Activated gamma-delta T cell (primary cell): ENCODE measurements at places on chromosomes 5 and 9.

GRCh38 chr9:122904466-122904822, 715 bp downstream of the RC3H2 start:
- DNase-seq: no peak

- DNase-seq: no peak
Observed at GRCh38 chr9:20480249-20480648, 142.1 kb downstream of the MLLT3 start.

- no peak for DNase-seq
Observed at GRCh38 chr5:133996683-133997252, 8.0 kb downstream of the VDAC1 start.

GRCh38 chr9:36728651-36729520, 156.2 kb downstream of the MELK start:
- DNase-seq: no peak

GRCh38 chr9:113949571-113950078, 73.5 kb downstream of the ZNF618 start:
- no peak for DNase-seq

DNA sequence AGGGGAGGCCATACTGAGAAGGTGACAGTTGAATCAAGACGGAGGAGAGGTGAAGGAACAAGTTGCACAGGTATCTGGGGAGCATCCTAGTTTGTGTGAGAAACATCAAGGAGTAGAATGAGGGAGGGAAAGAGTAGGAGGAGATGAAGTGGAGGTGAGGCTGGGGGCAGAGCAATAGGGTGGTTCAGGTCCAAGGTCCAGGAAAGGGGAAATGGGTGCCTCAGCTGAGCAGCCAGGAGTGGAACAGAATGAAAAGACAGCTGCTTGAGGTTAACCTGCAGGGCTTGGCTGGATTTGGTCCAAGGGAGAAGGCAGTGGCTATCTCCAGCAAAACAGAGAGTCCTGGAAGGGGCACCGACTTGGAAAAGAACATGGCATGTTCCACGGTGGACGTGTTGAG, 5.3 kb downstream of the SLC1A1 start:
- no peak for DNase-seq

GRCh38 chr5:34627794-34628193, 28.3 kb upstream of the RAI14 start:
- DNase-seq: no peak

GRCh38 chr5:146388386-146388785, 49.7 kb downstream of the POU4F3 start:
- no peak for DNase-seq

DNA sequence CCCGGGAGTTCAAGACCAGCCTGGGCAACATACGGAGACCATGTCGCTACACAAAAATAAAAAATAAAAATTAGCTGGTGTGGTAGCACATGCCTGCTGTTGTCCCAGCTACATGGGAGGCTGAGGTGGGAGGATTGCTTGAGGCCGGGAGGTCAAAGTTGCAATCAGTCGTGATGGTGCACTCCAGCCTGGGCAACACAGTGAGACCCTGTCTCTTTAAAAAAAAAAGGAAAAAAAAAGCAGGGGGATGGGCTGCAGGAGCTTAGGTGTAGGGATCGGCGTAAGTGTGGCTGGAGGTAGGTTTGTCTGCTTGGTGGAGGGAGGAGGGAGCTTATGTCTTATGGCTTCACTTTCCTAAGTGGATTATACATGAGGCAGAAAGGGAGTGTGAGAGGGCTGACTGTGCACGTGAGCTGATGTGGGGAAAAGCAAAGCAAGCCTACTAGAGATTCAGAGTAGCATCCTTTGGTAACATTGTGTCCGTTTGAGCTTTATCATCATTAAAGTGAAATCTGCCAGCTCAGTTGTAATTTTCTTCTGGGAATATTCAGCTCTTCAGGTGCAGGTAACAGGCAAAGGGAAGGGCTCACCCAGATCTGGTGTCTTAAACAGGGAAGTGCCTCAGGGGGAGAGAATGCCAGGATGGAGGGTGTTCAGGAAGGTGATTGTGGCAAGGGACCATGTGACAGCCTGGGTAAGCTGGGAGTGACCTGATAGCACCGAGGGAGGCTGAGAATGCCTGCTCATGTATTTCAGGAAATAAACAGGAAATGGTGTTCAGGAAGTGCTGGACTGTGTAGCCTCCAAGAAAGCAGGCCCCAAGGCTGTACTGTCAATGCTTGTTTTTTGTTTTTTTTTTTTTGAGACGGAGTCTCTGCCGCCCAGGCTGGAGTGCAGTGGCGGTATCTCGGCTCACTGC, 17.6 kb upstream of the SETX start:
- no peak for DNase-seq

DNA sequence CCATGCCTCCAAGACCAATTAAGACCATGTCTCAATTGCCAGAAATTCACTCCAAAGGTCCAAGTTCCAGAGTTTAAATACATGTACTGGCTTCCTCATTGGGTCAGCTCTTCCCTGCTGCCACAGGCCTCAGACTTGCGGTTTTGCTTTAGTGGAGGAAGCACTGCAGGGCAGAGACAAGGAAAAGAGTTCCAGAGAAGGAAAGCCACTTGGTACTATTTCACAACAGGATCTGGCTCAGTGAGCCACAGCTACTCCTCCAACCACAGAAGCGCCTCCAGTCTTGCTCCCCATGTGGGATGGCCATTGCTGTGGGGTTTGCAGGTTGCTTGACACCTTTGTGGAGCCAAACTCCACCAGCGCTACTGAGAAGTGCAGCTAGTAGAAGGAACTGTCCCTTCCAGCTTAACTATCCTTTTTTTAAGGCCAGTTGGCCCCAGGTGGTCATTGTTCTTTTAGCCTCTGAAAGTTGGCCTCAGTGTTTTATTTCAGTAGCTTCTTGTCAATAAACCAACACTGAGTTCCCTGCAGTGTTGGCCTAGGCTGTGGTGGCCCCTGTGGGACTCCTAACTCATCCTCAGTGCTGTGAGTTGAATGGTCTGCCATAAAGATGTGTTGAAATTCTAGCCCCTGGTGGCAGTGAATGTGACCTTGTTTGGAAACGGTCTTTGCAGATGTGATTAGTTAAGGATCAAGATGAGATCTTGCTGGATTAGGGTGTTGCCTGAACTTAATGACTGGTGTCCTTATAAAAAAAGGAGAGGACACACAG, 93.7 kb upstream of the DAP start:
- DNase-seq: no peak

GRCh38 chr5:148965511-148966265, 97.2 kb downstream of the SH3TC2 start:
- no peak for DNase-seq

- DNase-seq: no peak
Observed at GRCh38 chr9:134642385-134643181, 980 bp downstream of the COL5A1 start.

GRCh38 chr5:126464016-126464415, 40.8 kb downstream of the GRAMD2B start:
- DNase-seq: no peak

GRCh38 chr9:88258601-88259000, 120.3 kb upstream of the SPATA31C2 start:
- no peak for DNase-seq

DNA sequence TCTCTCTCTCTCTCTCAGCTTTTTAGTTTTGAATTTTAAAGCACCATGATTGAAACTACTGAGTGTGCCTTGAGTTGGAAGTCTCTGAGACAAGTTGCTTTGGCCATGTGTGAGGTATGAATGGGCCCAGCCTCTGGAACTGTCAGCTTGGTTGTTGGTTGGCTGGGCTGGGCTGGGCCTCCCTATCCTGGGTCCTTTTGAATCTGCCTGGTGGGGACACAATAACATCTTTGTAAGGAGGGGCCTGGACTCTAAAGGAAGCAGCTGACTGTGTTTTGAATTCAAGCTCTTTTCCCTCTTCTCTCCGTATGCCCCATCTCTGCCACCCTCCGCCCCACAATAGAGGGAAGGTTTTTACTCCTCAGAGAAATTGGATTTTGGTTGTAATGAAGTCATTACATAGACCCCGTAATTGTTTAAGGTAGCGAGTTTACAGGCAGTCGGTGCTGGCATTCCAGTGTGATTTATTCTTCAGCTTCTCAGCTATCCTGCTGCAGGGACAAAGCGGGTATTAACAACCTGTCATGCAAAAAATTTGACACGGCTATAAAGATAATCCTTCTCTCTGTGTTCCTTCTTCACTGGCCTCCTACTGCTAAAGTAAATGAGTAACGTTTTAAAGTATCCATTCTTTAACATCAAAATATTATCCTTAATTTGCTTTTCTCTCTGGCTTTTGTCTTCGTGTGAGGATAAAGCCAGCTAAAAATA, 105.4 kb downstream of the DAPK1 start:
- DNase-seq: no peak

DNA sequence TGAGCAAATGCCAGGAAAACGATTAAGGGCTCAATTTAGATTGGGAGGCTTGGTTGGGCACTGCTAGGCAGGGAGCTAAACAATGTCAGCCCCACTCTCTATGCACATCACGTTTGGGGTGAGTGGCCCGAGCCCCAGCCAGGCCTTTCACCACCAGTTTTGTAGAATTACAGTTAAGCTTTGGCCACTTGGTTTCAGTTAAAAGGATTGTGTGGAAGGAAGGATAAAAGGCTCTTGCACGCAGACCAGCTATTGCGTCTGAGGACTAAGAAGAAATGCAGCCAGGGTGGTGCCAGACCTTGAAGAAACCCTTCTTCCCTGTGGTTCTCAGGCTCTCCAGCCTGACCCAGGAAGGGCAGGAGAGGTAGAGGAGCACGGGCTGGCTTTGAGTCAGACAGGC, 125.3 kb upstream of the SLC44A1 start:
- no peak for DNase-seq

- no peak for DNase-seq
Observed at GRCh38 chr9:137373611-137373980, 49.4 kb downstream of the EXD3 start.

GRCh38 chr9:105439428-105439827, 8.4 kb upstream of the FSD1L start:
- DNase-seq: no peak

- no peak for DNase-seq
Observed at GRCh38 chr5:132013711-132014110, 2.3 kb upstream of the ACSL6 start.

DNA sequence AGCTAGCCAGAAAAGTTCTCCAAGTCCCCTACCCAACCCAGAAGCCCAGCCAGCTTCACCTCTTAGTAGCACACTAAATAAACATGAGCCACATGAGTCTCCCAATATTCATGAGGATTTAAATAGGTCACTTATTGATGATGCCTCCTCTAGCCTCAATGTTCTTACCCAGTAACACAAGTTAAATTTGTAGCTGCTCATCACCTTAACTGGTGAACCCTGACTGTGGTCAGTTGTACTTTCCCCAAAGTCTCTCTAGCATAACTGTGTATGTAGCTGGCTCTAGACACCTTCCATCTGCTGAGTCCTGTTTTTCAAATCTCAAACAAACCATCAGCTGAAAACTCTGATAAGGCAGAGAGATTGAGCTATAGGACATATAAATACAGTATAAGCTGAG, 100.3 kb upstream of the ELAVL2 start:
- no peak for DNase-seq

GRCh38 chr5:1975898-1976765, 93.4 kb upstream of the IRX4 start:
- DNase-seq: no peak

- no peak for DNase-seq
Observed at GRCh38 chr5:80072103-80073073, 37.2 kb downstream of the THBS4 start.

GRCh38 chr9:122941582-122942234, 888 bp downstream of the RABGAP1 start:
- no peak for DNase-seq

DNA sequence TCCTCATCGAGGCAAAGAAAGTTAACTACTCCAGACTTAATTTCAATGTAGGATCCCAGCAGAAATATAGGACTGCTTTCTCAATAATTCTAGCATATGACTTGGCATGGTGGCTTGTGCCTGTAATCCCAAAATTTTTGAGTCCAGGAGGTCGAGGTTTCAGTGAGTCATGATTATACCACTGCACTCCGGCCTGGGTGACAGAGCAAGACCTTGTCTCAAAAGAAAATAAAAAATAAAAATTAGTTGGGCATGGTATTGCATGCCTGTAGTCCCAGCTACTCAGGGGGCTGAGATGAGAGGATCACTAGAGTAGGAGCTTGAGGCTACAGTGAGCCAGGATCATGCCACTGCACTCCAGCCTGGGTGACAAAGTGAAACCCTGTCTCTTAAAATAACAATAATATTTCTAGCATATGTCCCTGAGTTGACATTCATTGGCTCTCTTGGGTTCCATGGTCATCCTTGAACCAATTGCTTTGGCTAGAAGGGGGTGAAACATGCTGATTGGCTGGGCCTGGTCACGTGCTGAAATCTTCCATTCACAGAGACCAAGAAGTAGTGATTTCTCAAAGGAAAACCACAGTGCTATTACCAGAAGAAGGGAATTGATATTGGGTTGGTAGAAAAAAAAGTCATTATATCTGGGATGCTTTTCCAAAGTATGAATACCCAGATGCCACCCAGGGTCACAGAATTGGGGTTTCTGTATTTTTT, 31.6 kb upstream of the GARNL3 start:
- no peak for DNase-seq
